ENCODE measurements at places on chromosomes 7 and 10. TPM values are rescaled to one million over a fixed set of nuclear protein-coding genes. Genes with fewer than 3 reads are reported as not detected.

GRCh38 chr7:83306502-83306901, 143.8 kb upstream of the PCLO start:
- H3K27ac ChIP-seq, result no peak overlapping the region
- no peaks in the 10 kb centered on the region for H3K36me3 ChIP-seq
- no peak overlapping the region for H3K4me3 ChIP-seq
- peaks cover 4% of the 10 kb centered on the region for H3K4me1 ChIP-seq
- DNase-seq, result no peak

GRCh38 chr7:43530553-43531410, 52.1 kb upstream of the STK17A start:
- no peak overlapping the region for H3K4me3 ChIP-seq
- H3K4me1 ChIP-seq, result no peaks in the 10 kb centered on the region

Gene MUC3A
- not detected for total RNA-seq

Gene CRPPA
- 2.9 TPM for total RNA-seq

Gene TMEM178B
- total RNA-seq, result not detected

DNA sequence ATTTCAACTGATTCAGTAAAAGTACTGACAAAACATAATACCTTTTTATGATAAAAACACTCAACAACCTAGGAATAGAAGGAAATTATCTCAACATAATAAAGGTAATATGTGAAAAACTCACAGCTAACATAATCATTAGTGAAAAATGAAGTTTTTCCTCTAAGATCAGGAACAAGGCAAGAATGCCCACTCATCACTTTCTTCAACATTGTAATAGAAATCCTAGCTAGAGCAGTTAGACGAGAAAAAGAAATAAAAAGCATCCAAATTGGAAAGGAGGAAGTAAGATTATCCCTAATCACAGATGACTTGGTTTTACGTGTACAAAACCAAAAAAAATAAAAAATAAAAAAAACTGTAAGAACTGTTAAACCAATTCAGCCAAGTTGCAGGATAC, 58.6 kb downstream of the R3HCC1L start:
- H3K27ac ChIP-seq, result no peak overlapping the region
- H3K36me3 ChIP-seq, result no peaks in the 10 kb centered on the region
- H3K27me3 ChIP-seq, result no peaks in the 10 kb centered on the region

DNA sequence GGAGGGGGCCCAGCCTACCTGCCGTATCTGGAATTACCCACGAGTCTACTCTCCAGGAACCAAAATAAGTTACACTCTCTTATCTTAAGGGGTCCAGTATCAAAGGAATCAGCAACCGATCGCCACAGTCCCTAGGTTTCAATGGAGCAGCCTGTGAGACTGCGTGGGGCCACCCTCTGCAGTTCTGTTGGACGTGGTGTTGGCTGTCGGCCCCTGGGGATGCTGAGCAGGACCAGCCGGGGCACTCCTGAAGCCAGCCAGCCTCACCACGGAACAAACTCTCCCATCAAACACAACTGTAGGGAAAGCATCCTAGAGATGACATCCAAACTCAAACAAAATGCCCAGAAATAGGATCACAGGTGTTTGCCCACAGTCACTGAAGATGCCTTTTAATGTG, 25.5 kb upstream of the ABLIM1 start:
- peaks cover 45% of the 10 kb centered on the region for H3K4me1 ChIP-seq
- H3K36me3 ChIP-seq, result no peaks in the 10 kb centered on the region
- no peaks in the 10 kb centered on the region for H3K27me3 ChIP-seq

DNA sequence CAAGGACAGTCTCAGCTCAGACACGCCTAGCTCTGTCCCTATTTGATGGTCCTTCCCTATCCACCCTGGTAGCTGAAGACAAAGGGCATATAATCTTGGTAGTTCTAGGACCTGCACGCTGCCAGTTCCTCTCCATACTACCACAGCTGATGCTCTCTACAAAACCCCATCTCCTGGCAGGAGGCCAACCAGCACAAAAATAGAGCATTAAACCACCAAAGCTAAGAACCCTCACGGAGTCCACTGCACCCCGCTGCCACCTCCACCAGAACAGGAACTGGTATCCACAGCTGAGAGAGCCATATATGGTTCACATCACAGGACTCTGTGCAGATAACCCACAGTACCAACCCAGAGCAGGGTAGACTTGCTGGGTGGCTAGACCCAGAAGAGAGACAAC, 299.4 kb downstream of the LRRTM3 start:
- DNase-seq, result no peak
- H3K4me1 ChIP-seq, result no peaks in the 10 kb centered on the region
- H3K27ac ChIP-seq, result no peak overlapping the region
- no peaks in the 10 kb centered on the region for H3K36me3 ChIP-seq

Gene ZNF425
- 2.0 TPM for total RNA-seq

- no peaks in the 10 kb centered on the region for H3K36me3 ChIP-seq
- peaks cover 6% of the 10 kb centered on the region for H3K4me1 ChIP-seq
- no peaks in the 10 kb centered on the region for H3K27me3 ChIP-seq
Observed at GRCh38 chr7:38674513-38674912, 43.3 kb upstream of the AMPH start.

DNA sequence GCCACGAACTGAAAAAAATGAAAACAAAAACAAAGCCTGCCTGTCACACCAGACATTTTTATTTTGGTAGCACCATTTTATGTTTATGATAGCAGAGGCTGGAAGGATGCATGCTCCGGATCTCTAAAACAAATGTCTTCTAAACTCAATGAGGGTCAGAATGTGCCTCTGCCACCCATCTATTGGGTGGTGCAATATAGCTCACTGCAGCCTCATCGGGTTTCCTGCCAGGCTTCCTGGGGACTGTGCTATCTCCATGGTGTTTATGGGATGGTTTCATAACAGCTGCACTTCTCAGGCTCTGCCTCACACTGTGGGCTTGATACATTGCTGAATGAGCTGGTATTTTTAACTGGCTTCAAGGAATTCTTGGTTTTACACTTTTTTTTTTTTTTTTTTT, 94.4 kb downstream of the ITIH5 start:
- H3K36me3 ChIP-seq, result no peaks in the 10 kb centered on the region
- no peak for DNase-seq
- no peaks in the 10 kb centered on the region for H3K4me1 ChIP-seq
- no peaks in the 10 kb centered on the region for H3K27me3 ChIP-seq

DNA sequence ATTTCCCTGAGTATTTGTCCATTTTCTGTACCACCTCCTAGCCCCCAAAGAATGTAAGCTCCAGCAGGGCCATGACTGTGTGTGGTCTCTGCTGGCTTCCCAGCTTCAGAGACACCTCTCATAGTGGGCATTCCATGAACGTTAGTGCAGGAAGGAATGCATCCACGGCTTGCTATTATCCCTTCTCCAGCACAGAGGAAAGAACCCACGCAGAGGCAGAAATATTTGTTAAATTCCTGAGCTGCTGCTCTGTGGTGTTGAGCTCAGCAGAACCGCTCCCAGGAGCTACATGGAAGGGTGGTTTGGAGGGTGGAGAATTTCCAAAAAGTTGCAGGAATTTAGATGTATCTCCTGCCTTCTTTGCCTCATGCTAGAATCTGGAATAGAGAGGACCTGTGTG, 275.2 kb downstream of the POU6F2 start:
- no peaks in the 10 kb centered on the region for H3K36me3 ChIP-seq
- H3K27ac ChIP-seq, result no peak overlapping the region
- H3K27me3 ChIP-seq, result no peaks in the 10 kb centered on the region
- H3K4me3 ChIP-seq, result no peak overlapping the region
- DNase-seq, result no peak

- peaks cover 14% of the 10 kb centered on the region for H3K4me1 ChIP-seq
- H3K27ac ChIP-seq, result no peak overlapping the region
- DNase-seq, result no peak
- no peak overlapping the region for H3K4me3 ChIP-seq
Observed at GRCh38 chr10:122057841-122058413, 69.0 kb downstream of the TACC2 start.

DNA sequence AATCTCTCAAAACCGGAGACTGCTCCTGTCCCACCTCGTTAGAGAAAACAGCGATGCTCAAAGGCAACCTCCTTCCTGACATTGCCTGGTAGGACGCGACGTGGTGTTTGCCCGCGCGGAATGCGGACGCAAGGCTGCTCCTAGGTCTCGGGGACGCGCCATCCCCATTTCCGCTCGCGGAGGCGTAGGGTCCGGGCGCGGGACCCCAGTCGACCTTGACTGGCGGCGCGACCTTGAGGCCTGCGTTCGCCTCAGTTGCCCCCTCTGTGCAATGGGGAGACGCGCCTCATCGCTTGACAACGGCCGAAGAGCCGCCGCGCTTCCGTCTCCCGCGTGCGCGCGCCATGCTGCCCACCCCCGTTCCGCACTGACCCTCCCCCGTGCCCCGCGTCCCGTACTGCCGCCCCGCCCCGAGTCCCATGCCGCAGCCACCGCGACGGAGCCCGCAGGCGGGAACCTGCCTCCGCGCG, 412 bp upstream of the PPIA start:
- peak overlapping the region; percentile 55 for H3K4me3 ChIP-seq
- H3K4me1 ChIP-seq, result peaks cover 10% of the 10 kb centered on the region
- no peaks in the 10 kb centered on the region for H3K27me3 ChIP-seq
- peaks cover 8% of the 10 kb centered on the region for H3K36me3 ChIP-seq
- no peak for DNase-seq
- peak overlapping the region; percentile 34 for H3K27ac ChIP-seq

- peaks cover 15% of the 10 kb centered on the region for H3K4me1 ChIP-seq
- peak; percentile 37 for DNase-seq
- H3K27ac ChIP-seq, result no peak overlapping the region
- H3K4me3 ChIP-seq, result peak overlapping the region; percentile 99
- H3K27me3 ChIP-seq, result no peaks in the 10 kb centered on the region
- no peaks in the 10 kb centered on the region for H3K36me3 ChIP-seq
Observed at GRCh38 chr10:87868277-87868676, 4.9 kb downstream of the PTEN start.

DNA sequence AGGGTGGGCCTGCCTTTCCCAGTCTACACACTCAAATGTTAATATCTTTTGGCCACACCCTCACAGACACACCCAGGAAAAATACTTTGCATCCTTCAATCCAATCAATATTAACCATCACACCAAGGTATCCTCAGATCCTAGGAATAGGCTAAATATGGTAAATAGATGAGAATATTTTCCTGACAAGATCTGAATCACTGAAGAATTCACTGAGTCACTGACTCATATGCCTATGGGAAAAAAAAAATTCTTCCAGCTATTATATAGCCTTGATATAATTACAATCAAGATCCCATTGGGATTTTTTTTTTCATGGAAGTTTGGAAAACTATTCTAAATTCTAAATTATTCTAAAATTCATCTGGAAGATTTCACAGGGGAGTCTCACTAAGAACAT, 65.8 kb downstream of the INHBA start:
- no peaks in the 10 kb centered on the region for H3K27me3 ChIP-seq
- H3K36me3 ChIP-seq, result no peaks in the 10 kb centered on the region

Gene NPTX2
- 0.53 TPM for total RNA-seq

Gene FOXP2
- 3.3 TPM for total RNA-seq

Gene FKBP6
- not detected for total RNA-seq

- no peak overlapping the region for H3K27ac ChIP-seq
- DNase-seq, result no peak
- no peaks in the 10 kb centered on the region for H3K27me3 ChIP-seq
- H3K4me3 ChIP-seq, result no peak overlapping the region
- no peaks in the 10 kb centered on the region for H3K4me1 ChIP-seq
Observed at GRCh38 chr7:14424675-14425074, 435.2 kb upstream of the ETV1 start.

DNA sequence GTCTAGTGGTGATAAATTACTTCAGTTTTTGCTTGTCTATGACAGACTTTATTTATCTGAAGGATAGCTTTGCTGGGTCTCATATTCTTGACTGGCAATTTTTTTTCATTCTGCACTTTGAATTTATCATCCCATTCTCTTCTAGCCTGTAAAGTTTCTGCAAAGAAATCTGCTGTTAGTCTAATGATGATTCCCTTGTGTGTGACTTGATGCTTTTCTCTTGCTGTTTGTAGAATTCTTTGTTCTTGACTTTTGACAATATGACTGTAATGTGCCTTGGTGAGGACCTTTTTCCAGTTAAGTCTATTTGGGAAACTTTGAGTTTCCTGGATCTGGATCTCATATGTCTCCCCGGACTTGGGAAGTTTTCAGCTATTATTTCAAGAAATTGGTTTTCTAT, 59.3 kb upstream of the TMEM140 start:
- H3K27me3 ChIP-seq, result no peaks in the 10 kb centered on the region
- no peak for DNase-seq
- no peaks in the 10 kb centered on the region for H3K36me3 ChIP-seq
- H3K4me3 ChIP-seq, result no peak overlapping the region

DNA sequence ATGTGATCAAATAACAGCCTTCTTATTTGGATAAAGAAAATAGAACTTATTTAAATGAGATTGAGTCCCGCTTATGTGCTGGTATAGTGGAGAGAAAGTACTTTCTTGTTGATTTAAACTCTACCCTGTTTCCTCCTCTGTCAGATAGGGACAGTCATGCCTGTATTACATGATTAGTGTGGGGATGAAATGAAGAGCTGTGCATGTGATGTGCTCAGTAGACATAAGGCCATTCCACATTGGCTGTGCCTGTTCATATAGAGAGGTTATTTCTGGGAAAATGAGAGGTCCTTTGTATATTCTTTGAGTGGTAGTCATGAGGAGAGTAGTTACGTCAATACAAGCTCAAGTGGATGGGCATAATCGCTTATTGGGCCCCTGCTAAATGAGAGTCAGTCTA, 5.7 kb downstream of the MTURN start:
- no peak overlapping the region for H3K27ac ChIP-seq
- peaks cover 4% of the 10 kb centered on the region for H3K4me1 ChIP-seq
- DNase-seq, result no peak
- H3K27me3 ChIP-seq, result no peaks in the 10 kb centered on the region
- H3K4me3 ChIP-seq, result no peak overlapping the region

Gene MACC1
- not detected for total RNA-seq

- DNase-seq, result no peak
- H3K4me1 ChIP-seq, result no peaks in the 10 kb centered on the region
- H3K27ac ChIP-seq, result no peak overlapping the region
Observed at GRCh38 chr7:54824655-54825054, 65.6 kb upstream of the SEC61G start.

Gene CTBP2
- 128 TPM for total RNA-seq

Gene NEUROG3
- not detected for total RNA-seq

DNA sequence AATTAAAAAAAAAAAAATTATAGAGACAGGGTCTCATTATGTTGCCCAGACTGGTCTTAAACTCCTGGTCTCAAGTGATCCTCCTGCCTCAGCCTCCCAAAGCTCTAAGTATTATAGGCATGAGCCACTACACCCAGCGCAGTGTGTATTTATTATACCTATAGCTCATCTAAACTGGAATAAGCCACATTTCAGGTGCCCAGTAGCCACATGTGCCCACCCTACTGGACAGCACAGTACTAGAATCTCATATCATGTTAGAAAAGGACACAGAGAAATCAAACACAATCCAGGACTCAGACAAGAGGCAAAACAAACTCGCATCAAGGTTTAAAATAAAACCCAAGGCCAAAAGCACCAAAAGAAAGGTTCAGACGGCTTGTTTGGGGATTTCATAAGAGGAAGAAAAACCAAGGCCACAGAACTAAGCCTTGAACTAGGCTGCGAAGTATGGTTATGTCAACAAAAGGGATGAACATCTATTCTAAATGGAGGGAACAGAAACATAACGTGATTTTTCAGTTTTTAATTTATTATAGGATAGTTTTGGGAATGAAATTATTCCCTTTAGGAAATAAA, 32.3 kb downstream of the SLC16A9 start:
- no peak for DNase-seq
- H3K27me3 ChIP-seq, result no peaks in the 10 kb centered on the region
- H3K4me3 ChIP-seq, result no peak overlapping the region
- no peak overlapping the region for H3K27ac ChIP-seq
- H3K36me3 ChIP-seq, result no peaks in the 10 kb centered on the region

Gene SORBS1
- 3.2 TPM for total RNA-seq

- H3K27ac ChIP-seq, result no peak overlapping the region
- H3K36me3 ChIP-seq, result no peaks in the 10 kb centered on the region
- no peaks in the 10 kb centered on the region for H3K27me3 ChIP-seq
- H3K4me3 ChIP-seq, result no peak overlapping the region
Observed at GRCh38 chr10:62661143-62661542, 143.4 kb upstream of the ADO start.

Gene HOXA2
- total RNA-seq, result 2.2 TPM
